Skin of body (tissue), 3 donors: ENCODE measurements at places on chromosomes 2 and 18. TPM values are rescaled to one million over a fixed set of nuclear protein-coding genes. Genes with fewer than 3 reads are reported as not detected.
A peak's percentile ranks its signal among the peaks of the same experiment; 100 is the strongest.

Gene ID2
- total RNA-seq: 122 TPM

- DNase-seq: no peak
Measured at GRCh38 chr2:144801325-144801724, 281.4 kb upstream of the ZEB2 start.

- no peak for DNase-seq
Measured at GRCh38 chr2:9836074-9836473, 7.2 kb upstream of the TAF1B start.

DNA sequence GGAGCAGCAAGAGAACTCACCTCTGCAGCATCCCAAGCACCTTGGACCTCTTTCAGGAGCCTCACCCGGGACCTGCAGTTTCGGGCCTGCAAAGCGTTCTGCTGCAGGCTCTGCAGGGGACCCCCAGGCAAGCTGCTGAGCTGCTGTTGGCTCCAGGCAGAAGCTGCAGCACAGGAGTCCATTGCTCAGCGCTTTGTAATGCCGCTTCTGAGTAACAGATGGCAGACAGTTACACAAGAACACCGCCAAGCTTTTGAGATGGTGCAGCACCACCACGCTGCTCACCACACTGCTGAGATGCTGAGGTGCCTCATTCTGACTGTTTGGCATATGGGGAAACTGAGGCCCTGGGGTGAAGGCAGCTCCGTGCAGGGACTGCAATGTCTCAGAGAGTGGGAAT lies 1.9 kb upstream of the GALNT14 start:
- no peak for DNase-seq

DNA sequence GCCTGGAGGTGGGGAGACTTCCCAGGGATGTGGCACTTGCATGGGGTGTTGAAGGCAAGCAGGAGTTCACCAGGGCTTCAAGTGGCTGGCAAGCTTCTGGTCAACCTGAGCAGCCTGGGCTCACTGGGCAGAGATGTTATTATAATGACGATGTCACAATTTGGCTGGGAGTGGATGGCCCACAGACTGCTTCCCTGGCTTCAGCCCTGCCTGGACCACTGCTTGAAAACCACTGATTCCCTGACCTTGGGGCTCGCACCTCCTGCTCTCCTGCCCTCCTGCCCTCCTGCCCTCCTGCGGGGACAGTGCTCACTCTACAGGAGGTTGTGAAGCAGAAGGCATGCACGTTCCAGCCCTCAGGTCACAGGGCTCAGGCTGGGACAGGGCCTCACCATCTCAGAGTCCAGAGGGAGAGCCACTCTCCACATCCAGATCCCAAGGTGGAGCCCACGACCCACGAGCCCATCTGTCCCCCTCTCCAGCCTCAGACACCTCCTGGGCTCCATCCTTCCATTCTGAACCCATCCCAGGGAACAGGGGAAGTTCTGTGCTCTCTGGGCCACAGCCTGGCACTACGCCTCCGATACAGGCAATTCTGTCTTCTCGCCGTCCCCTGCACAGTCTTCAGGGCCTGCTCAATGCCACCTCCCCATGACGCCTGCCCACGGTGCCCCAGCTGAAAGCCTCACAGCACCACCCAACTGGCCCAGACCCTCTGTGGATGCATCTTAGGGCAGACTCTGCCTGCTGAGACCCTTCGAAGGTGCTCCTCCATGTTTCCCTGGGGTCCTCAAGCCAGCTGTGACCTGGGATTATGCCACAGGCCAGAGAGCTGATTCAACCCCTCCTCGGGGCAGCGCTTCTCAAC lies 241.6 kb upstream of the RAB6C start:
- no peak for DNase-seq

DNA sequence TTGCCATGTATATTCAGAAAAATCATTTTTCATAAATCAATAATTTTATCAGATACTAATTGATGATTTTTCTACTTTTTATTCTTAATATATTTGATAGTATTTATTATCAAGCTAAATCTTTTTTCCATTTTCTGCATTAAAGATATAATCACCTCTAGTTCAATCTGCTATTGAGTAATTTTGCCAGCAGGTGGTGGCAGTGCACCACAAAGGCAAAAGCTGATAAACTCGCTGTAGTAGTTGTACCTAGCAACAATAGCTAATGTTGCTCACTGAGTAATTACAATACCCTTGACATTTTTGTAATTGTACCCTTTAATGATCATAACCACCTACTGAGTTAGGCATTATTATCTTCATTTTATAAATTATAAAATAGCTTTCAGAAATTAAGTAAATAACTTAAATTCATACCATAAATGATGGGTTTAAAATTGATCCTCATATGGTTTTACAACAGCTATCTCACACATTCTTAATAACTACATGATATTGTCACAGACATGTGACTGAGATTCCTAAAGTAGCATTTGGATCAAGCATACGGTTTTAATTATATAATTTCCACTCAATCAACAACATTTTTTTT lies 52.0 kb upstream of the CALCRL start:
- DNase-seq: peak; percentile 51

GRCh38 chr2:9391961-9392720 lies 31.2 kb downstream of the ITGB1BP1 start:
- DNase-seq: no peak

- DNase-seq: no peak
Measured at GRCh38 chr18:61719671-61720070, 173.1 kb downstream of the RNF152 start.
